ENCODE measurements at places on chromosomes 5 and 9.

DNA sequence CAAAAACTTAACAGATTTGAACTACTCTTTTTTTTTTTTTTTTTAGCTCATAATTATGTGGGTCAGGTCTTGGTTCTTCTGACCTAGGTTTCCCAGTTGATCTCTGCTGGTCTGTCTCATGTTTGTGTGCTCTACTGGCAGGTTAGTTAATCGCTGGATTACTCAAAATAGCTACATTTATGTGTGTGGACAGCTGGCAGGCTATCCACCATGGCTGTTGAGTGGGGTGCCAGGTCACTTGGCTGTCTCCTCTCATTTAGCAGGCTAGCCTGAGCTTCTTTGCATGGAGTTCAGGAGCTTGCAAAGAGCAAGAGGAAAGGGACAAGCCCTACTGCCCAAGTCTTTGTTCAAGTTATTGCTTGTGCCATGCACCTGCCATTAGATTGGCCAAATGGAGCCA lies 9.3 kb downstream of the ADCY2 start:
- DNase-seq, result no peak

DNA sequence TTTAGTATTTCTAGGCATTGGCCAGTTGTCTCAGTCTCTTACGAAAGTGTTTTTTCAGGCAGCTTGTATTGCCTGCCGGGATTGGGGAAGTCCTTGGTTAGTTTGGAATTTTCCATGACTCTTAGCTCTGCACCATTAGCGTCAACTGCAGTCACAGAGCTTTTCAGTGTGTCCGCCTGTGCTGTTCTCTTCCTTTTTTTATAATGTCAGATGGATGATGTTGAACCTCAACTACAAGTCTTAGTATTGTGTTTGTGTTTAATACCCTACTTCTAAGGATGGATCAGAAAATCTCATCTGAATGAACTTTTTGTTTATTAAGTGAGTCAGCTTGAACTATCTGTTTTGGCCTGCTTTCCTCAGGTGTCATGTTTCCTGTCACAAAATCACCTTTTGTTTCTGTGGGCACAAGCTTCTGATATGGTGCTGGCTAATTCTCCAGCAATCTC lies 33.1 kb downstream of the ATP6V0E1 start:
- no peak for DNase-seq

GRCh38 chr5:119022017-119022745 lies 33.8 kb upstream of the DTWD2 start:
- no peak for DNase-seq

GRCh38 chr5:39424736-39425637 lies at the start of gene DAB2:
Gene DAB2, minus strand, starts transcription at chr5:39424980. Its CDS starts 30,660 bp downstream, at chr5:39394320.
- DNase-seq, result peak; percentile 12

DNA sequence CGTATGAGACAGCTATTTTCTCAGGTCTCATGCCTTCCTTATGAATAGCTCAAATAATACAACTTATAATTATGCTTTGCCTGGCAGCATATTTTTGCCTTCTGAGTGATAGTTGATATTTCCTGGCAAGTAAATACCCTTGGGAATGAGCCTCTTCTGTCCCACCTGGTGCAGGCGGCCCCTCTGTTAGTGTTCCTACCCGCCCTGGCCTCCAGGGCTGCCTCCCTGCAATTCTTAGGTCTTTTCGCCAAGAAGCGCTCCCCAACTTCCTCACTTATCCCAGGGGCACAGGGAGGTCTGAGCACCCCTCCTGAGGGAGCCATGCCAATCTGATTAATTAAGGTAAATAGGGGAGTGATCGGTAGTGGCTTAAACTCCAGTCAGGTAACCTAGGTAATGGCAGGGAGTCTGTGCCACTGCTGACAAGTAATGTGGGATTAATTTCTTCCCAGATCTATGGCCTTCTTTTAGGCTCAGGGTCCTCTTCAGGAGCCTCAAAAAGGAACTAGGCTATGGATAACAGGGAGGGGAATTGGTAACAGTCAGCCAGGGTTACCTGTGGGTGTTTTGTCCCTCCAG lies 81.5 kb downstream of the GALNT10 start:
- no peak for DNase-seq

Data from GM12891 (cell line).